Activated T-cell treated with anti-CD3 and anti-CD28 coated beads, Interleukin-2, amount 50 U/mL, for 4 hours (primary cell): ENCODE measurements at places on chromosomes 6 and 20. TPM values are rescaled to one million over a fixed set of nuclear protein-coding genes. Genes with fewer than 3 reads are reported as not detected.

The CGAS gene
- 29.6 TPM for total RNA-seq

DNA sequence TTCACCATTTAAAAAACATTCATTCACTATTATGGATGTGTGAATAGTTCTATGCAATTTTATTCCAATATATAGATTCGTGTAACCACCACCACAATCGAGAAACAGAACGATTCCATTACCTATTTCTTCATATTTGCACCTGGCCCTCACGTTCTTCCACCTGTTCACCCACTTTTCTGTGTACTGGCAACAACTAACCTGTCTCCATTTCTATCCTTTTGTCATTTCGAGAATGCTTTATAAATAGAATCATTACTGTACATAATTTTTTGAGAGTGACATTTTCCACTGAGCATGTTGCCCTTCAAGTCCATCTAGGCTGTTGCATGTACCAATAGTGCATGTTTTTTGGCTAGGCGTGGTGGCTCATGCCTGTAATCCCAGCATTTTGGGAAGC is 23.2 kb upstream of the STX11 start:
- DNase-seq = no peak

- no peak for DNase-seq
Observed at GRCh38 chr6:165652766-165653165, 10.3 kb downstream of the PDE10A start.

- no peak for DNase-seq
Observed at GRCh38 chr6:70309243-70309642, 6.4 kb upstream of the COL9A1 start.

DNA sequence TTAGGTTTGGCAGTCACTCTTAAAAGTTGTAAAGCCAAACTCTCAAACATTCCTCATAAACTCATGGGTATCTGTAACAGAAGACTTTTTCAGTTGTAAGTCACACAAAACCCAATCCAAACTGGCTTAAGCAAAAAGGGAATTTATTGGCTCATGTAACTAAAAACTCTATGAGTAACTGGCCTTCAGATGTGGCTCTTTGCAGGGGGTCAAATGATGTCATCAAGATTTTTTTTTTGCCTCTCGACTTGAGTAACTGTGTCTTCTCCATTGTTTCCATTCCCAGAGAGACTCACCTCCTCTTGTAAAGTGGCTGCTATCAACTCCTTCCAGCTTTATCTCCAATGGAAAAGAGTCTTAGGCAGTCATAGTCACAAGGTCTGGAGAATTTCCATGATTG is 645.0 kb downstream of the DHX35 start:
- no peak for DNase-seq
